NCI-H748 treated with DMSO at 0.1 percent for 48 hours (cell line): ENCODE measurements at places on chromosomes 1 and 21.

GRCh38 chr1:42736571-42737200 is 3.4 kb downstream of the CLDN19 start:
- DNase-seq, result no peak

GRCh38 chr1:40594187-40594531 is 62.7 kb downstream of the ZNF684 start:
- DNase-seq, result no peak

- no peak for DNase-seq
Measured at GRCh38 chr1:200311256-200311655, 98.6 kb downstream of the ZNF281 start.

DNA sequence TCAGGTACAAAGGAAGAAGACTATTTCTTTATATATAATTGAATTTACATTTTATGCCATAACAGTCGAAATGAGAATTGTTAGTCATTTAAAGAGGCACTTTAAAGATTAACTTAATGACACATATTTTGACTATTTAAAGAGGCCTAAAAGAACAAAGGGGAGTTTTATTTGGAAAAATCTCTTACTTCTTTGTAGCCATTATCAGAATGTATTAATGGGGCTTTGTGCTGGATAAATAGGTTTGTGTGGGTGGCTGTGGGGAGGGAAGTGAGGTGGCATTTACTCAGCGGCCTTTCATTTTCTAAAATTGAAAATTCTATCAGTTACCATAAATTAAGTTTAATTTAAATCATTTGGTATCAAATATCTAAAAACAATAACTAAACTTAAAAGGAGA is 462.2 kb upstream of the CXADR start:
- DNase-seq, result no peak
